ENCODE measurements at places on chromosomes 11 and 22.

- DNase-seq: no peak
- no peak overlapping the region for H3K4me3 ChIP-seq
- H3K27me3 ChIP-seq: no peaks in the 10 kb centered on the region
- no peak overlapping the region for H3K27ac ChIP-seq
Measured at GRCh38 chr11:14894657-14895598, 2.9 kb upstream of the CYP2R1 start.

DNA sequence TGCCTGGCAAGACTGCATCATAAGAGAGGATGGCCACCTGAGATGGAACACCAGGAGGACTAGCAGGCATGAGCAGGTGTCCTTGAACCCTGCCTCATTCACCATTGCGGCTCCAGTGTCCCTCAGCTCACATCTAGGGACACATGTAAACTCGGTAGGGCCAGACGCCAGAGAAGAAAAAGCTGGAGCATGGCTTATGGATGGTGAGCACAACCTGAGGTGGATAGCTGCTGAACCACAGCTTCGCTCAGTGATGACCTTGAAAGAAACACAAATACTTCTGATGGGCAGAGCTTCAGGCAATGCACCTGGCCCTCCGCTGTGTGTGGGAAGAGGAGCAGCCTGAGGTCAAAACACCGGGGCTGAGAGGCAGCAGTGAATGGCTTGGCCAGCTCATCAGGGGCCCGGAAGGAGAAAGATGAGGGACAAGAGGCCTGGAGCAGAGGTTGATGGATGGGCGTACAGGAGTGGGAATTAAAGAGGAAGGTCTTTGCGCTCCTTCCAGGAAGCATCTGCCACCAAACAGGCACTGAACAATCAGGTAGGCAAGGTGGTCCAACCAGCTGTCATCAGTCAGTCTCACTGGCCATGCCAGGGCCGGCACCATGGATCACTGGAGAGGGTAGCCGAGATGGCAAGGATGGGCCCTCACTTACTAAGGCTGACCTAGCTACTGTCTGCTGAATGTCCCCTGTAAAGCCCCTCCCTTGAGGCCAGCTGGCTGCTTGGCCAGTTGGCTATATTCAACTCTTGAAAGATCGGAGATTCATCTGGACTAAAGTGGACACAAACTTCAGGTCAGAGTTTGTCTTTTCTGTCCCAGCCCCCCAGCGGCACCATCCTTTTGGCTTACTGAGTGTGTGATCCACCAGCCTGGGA is 89.7 kb downstream of the MYEOV start:
- H3K27ac ChIP-seq: no peak overlapping the region
- H3K4me3 ChIP-seq: no peak overlapping the region
- no peak for DNase-seq
- no peaks in the 10 kb centered on the region for H3K36me3 ChIP-seq
- no peaks in the 10 kb centered on the region for H3K27me3 ChIP-seq

DNA sequence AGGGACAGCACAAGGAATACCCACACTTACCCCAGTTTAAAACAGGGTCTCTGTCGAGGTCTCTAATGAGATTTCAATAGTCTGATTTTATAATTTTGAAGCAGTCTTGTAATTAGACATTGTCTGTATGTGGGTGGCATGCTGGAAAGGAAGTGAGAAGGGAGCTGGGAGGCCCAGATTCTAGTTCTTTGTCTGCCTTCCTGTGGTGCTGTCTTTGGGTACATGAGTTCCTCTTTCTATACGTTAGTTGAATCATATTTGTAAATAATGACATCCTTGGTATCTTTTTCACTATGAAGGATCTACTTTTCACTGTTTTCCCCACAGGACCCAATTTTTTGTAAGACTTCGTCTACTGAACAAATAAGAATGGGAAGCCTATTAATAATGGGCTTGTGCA is 42.0 kb upstream of the TENM4 start:
- no peaks in the 10 kb centered on the region for H3K4me1 ChIP-seq
- H3K4me3 ChIP-seq: no peak overlapping the region
- DNase-seq: no peak
- H3K27ac ChIP-seq: no peak overlapping the region
- no peaks in the 10 kb centered on the region for H3K27me3 ChIP-seq

GRCh38 chr11:118834427-118835028 is 43.6 kb upstream of the DDX6 start:
- H3K27me3 ChIP-seq: no peaks in the 10 kb centered on the region
- no peak overlapping the region for H3K27ac ChIP-seq
- H3K4me3 ChIP-seq: no peak overlapping the region
- H3K36me3 ChIP-seq: no peaks in the 10 kb centered on the region
- no peak for DNase-seq

DNA sequence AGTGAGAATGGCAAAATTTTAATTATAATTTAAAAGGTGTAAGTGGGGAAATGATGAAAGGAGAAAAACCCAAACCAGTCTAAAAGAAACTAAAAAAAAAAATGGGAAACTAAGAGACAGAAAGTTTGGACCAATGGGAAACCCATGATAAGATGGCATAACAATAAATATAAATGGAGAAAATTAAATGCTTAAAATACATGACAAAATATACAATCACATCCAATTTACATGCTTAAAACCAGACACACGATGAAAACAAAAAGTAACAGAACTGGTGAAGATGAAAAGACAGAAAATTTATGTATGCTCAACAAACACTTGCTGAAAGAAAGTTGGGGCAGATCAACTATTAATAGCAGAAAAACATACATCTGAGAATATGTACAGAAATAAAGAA is 1471.1 kb downstream of the TBC1D22A start:
- DNase-seq: no peak
- no peak overlapping the region for H3K4me3 ChIP-seq
- no peaks in the 10 kb centered on the region for H3K27me3 ChIP-seq
- no peaks in the 10 kb centered on the region for H3K4me1 ChIP-seq

DNA sequence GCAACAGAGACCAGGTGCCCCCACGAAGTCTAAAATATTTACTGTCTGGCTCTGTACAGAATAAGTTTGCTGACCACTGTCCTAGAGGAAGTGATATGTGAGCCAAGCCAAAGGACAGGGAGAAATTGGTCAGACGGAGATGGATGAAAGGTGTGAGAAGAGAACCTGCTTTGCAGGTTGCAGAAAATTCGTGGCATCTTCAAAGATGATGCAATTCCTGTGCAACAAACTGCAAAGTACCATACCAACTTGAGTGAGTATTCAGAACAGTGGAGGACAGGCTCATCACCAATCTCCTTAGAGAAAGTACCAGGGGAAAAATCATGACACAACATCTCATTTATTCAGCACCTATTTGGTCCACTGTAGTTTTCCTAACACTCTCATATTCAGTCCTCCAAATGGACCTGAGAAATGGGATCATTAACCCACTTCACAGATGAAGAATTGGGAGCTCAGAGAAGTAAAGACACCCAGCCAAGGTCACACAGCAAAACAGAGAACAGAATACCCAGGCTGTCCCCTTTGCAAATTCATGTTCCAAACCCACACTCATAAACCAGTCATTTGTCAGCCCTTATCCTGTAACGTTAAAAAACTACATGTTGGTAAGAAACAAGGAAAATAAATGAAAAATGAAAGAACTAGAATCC is 536.8 kb downstream of the MIAT start:
- no peaks in the 10 kb centered on the region for H3K27me3 ChIP-seq
- DNase-seq: no peak
- no peak overlapping the region for H3K27ac ChIP-seq
- no peaks in the 10 kb centered on the region for H3K4me1 ChIP-seq

DNA sequence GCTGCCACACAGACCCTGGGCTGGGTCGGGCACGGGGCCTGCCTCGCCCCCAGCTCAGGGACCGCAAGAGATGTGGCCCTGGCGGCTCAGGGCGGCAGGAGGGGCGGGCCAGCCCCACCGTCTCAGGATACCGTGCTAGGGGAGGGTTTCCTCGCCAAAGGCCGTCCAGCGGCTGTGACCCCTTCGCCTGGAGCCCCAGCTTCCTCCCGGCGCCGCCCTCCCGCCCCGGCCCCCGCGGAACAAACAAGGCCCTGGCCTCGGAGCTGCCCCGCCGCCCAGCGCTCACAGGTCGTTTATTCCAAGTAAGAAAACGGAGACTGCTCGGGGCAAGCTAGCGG is 543 bp upstream of the AP2A2 start:
- H3K27me3 ChIP-seq: no peaks in the 10 kb centered on the region
- peak overlapping the region; percentile 92 for H3K4me3 ChIP-seq
- no peak overlapping the region for H3K27ac ChIP-seq
- DNase-seq: no peak
- H3K36me3 ChIP-seq: no peaks in the 10 kb centered on the region

DNA sequence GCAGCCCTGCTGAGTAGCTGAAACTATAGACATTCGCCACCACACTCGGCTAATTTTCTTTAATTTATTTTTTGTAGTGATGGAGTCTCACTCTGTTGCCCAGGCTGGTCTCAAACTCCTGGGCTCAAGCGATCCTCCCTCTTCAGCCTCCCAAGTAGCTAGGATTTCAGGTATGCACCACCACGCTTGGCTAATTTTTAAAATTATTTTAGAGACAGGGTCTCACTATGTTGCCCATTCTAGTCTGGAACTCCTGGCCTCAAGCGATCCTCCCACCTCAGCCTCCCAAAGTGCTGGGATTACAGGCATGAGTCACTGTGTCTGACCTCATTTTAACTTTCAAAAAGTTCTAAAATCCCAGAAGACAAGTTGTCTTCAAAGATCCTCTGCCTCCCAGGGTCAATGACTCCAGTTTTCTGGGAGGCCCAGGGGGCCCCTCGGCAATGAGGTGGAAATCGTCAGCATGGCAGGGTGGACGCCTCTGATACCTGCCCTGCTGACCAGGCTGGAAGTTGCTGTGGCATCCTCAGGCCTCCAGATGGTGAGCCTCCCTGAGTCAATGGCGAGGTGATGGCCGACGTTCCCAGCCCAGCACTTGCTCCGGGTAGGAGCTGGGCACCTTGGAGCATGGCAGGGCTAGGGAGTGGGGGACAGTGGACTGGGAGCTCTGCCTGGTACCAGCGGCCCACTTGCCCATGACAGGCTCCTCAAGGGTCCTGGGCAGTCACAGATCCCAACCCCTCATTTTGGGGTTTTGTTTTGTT is 31.1 kb downstream of the RPL3 start:
- H3K27ac ChIP-seq: no peak overlapping the region
- no peak overlapping the region for H3K4me3 ChIP-seq
- no peak for DNase-seq
- no peaks in the 10 kb centered on the region for H3K36me3 ChIP-seq

DNA sequence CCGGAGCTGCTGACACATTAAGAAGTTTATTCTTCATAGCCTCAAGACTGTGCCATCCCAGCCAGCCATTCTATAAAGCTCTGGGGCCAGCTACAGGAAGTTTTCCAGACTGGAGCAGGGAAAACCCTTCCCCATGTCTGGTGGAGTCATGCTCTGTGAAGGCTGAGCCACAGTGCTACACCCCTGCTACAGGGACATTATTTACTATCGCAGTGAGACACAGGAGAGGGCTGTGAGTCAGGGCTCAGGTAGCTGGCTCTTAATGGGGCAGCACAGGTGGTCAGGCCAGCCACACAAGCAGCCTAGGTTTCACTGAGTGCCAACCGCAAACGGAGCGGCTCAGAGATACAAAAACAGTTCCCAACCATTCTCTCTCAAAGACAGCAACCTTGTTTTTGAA is 12.1 kb downstream of the HPS4 start:
- no peak for DNase-seq
- peaks cover 56% of the 10 kb centered on the region for H3K36me3 ChIP-seq
- no peak overlapping the region for H3K27ac ChIP-seq
- H3K4me1 ChIP-seq: no peaks in the 10 kb centered on the region
- H3K27me3 ChIP-seq: no peaks in the 10 kb centered on the region

GRCh38 chr22:33921525-33922348 is 1.5 kb upstream of the LARGE1 start:
- no peaks in the 10 kb centered on the region for H3K27me3 ChIP-seq
- no peak for DNase-seq
- H3K27ac ChIP-seq: peak overlapping the region; percentile 62
- H3K36me3 ChIP-seq: no peaks in the 10 kb centered on the region
- H3K4me1 ChIP-seq: peaks cover 29% of the 10 kb centered on the region

All from thoracic aorta (tissue), 2 donors.